Stimulated activated CD8-positive, alpha-beta memory T cell treated with anti-CD3 and anti-CD28 coated beads, Interleukin-4, amount 100 ng/mL, for 48 hours (primary cell): ENCODE measurements at places on chromosomes 2 and 18.

GRCh38 chr18:44884431-44884830 lies 203.7 kb downstream of the SETBP1 start:
- DNase-seq: no peak

GRCh38 chr2:61898810-61899209 lies 6.7 kb upstream of the COMMD1 start:
- no peak for DNase-seq

- DNase-seq: no peak
Observed at GRCh38 chr2:15700599-15701340, 109.1 kb downstream of the DDX1 start.

- no peak for DNase-seq
Observed at GRCh38 chr2:20021405-20022009, 9.0 kb upstream of the MATN3 start.

DNA sequence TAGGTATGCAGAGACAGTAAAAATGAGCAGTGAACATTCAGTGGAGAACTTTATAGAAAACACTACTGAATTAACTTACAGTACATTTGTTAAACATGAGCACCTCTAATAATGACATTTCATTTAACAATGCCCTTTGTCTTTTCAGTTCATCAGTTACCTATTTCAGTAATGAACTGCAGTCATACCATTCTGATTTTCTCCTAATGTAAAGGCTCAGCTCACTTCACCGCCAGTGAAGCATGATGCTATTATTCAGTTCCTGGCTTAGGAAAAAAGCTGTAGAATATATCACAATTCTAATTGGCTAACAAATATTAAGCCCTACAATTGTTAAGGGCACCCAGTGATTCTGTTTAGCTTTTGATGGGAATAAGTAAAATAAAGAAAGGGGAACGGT lies 37.1 kb upstream of the CCDC93 start:
- DNase-seq: no peak

DNA sequence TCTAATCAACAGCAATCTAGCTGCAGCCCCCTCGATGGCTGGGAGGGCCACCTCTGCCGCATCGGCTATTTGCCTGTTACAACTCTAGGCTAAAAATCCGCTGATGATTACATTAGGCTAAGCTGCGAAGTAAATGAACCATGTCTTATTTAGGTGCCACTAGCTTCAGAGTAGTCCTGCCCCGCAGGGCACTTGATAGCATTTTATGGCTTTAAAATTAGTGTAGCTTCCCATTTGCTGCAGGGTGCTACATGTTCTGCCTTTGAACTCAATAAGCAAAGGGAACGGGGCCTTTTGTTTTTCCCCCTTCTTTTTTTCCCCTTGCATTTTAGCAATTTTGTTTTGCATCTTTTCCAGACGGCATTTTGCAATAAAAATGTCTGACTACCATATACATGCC lies 270.2 kb downstream of the GBX2 start:
- no peak for DNase-seq

- no peak for DNase-seq
Observed at GRCh38 chr2:9394816-9395215, 28.5 kb downstream of the ITGB1BP1 start.

DNA sequence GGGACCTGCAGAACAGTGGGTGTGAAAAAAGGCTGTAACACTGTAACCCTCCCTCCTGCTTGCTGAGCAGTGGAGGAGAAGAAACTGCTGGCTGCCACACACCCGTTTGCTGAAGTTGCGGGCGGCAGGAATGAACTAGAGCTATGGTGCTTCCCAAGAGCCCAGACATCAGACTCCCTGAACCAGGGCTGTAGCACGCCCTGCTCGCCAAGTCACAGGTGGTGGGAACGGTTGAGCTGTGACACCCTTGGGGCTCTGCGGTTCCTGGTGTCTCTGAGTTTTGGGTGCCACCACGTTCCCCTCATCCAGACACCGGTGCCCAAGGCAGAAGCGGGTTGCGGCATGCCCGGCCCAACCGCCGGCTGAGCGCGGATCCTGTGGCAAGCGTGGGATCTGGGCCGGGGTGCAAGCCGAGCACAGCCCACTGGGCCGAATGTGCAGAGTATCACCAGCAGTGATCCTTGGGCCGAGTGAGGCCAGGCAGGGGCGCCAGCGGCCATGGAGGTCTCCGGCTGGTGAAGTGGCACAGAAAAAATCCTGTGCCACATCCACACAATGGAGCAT lies 15.0 kb upstream of the ADI1 start:
- DNase-seq: no peak

GRCh38 chr2:60309336-60309735 lies 244.1 kb downstream of the BCL11A start:
- no peak for DNase-seq

- no peak for DNase-seq
Observed at GRCh38 chr2:105416156-105416555, 17.3 kb upstream of the FHL2 start.

GRCh38 chr18:9594823-9595596 lies 19.3 kb downstream of the PPP4R1 start:
- no peak for DNase-seq

DNA sequence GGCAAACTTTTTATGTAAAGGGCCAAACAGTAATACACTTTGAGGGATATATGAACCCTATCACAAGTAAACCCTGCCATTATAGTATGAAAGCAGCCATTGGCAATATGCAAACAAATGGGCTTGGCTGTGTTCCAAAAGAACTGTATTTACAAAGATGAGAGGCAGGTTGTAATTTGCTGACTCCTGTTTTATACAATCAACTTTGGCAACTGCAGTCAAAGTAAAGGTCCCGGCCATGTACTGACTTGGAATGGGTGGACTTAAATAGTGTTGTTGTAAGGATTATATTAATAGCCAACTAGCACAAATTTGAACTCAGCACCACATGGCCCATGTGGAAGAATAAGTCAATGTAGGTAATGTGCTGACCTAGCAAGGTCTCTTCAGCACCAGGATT lies 223.4 kb downstream of the WDPCP start:
- no peak for DNase-seq

DNA sequence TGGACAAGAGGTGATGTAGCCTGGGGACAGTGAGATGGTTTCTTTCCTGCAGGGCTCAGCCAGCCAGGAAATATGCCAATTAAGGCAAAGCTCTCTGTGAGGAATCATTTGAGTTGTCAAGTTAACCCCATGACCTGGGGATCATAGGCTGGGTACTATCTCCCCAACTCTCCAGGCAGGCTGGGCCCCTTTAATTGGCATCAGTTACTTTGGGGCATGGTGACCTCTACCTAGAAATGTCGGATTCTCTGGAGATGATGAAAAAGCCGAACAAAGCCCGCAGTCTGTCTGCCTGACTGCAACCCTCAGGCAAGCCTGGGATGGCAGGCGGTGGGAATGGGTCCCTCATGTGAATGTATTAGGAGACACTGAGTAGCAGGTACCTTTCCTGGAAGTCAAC lies 193.5 kb upstream of the SMAD2 start:
- no peak for DNase-seq

DNA sequence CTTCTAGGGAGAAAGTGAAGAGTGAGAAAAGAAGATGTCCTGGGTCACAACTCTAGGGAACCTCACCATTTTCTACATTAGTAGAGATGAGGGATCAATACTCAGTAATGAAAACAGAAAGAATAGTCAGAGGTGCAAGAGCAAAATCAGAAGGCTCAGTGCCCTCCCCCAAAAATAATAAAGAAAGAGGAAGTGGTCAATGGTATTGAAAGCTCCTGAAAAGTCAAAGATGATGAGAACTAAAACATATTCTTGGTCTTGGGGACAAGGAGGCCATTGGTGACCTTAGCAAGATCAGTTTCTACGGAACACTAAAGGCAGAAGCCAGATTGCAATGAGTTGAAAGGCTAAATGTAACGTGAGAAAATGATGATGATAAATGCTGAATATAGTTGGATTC lies 24.5 kb upstream of the MYO1B start:
- DNase-seq: no peak

GRCh38 chr2:68516051-68516955 lies 48.9 kb downstream of the APLF start:
- no peak for DNase-seq

GRCh38 chr2:8509621-8510020 lies 172.2 kb upstream of the ID2 start:
- no peak for DNase-seq

DNA sequence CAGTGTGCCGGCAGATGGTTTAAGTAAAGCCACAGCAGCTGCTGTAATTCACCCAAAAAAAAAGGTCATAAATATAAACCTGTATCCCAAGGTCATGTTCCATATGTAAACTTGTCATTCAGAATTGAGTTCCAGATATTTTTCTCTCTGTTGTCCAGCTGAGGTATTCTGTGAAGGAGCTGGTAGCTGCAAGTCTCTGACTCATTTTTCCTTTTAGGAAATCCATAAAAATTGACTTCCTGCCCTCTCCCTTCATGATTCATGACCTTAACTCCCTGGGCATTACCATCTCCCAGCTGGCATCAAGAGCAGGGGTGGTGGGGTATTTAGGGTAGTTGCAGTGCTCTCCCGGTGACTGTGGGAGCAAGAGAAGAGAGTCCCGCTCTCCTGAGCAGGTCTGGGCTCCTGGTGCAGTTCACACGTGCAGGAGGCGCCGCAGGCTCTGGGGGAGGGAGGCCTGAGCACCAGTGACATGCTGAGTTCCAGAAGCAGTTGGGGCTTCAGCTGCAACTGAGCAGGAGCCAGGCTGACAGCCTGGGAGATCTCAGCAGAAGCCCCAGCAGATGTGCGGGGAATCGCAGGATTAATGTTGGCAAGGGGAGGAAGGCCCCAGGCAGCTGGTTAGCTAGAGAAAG lies 192.6 kb downstream of the MGAT5 start:
- no peak for DNase-seq

GRCh38 chr2:216636551-216637450 lies 3.6 kb downstream of the IGFBP2 start:
- no peak for DNase-seq

DNA sequence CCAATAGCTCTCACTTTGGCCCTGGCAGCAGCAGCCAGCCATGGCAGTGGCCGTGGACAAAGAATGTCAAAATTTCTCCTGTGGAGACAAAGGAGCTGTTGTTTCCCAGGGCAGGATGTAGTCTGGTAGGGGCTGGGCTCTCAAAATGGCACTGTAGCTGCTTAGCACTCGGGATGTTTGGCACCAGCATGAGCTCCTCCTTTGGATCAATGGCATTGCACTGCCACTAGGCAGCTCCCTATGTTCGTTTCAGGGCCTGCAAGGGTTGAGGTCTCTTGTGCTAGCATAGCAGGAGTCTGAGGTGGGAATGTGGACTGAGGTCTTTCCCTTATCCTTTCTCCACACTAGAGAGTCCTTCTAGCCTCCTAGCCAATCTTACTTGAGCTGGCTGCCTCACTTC lies 948.8 kb upstream of the FAM98A start:
- no peak for DNase-seq

DNA sequence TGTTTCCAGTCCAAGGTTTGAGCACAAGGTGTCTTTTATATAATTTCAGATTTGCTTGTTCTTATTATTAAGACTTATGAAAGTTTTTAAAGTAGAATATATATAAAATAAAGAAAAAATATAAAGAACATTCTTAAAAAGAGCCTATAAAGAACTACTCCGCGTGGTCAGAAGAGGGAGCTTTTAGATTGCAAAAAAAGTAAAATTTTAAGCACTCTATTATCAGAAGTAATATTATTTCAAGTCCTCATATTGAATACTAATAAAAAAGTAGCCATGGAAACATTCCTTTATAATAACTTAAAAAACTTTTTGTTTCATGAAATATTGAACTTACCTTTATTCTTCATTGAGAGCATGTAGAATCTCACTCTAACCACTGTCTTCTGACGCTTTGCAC lies 51.4 kb downstream of the LINC00305 start:
- DNase-seq: no peak

- no peak for DNase-seq
Observed at GRCh38 chr2:43201016-43201415, 25.4 kb downstream of the ZFP36L2 start.

DNA sequence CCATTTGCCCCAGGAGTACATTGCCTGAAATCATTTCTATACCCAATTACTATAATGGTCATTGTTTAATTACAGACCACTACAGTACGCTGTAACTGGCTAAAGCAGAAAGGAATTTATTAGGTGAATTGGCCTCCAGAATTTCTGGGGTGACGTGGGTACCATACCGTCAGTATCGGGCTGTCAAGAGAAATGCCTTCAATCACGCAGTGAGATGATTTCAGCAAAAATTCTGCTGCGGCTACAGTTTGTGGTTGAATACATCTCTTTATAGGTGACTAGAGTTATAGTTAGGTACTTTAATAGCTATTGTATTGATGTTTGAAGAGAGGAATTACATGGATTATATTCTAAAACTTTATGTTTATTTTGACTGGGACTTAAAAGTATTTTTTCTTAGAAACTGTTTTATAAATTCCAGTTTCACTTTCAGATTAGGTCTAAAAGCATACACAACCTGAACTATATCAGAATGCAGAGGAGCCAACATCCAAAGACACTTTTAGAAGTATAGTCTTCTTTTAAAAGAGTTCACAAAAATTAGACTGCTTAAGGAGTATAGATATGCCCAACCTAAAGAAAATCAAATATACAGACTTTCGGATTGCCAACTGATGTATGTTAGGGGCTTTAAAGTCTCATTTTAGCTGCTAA lies 128.4 kb downstream of the TTC27 start:
- no peak for DNase-seq

DNA sequence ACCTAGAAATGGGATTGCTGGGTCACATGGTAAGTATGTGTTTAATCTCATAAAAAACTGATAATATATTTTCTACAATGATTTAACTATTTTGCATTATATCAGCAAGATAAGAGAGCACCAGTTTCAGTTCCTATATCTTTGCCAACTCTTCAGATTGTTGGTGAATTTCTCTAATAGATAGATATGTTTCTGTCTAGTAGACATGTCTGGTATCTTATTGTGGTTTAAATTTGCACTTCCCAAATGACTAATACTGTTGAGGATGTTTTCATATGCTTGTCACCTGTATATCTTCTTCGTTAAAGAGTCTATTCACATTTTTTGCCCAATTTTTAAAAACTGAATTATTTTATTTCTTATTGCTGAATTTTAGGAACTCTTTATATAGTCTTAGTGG lies 113.8 kb upstream of the UXS1 start:
- DNase-seq: no peak

DNA sequence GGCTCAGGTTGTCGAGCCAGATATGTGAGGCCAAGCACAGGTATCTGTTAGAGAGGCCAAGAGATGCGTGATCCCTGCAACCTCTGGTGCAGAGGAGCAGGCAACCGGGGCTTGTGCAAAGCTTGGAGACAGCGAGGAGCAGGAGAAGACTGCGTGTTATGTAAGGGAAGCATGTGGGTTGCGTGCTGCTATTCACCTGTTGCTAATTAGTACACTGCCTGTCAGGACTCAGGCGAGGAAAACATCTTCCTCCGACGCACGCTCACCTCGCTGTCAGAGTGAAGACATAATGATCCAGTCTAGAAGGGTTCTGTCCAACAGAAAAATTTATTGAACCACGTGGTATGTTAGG lies 102.5 kb downstream of the HNRNPLL start:
- no peak for DNase-seq

GRCh38 chr2:196160946-196161345 lies 10.4 kb downstream of the STK17B start:
- no peak for DNase-seq

GRCh38 chr18:75135158-75135725 lies 73.7 kb downstream of the PTGR3 start:
- no peak for DNase-seq

- DNase-seq: no peak
Observed at GRCh38 chr2:234491897-234492296, 5.0 kb downstream of the ARL4C start.

GRCh38 chr18:22790545-22791309 lies 142.4 kb upstream of the RBBP8 start:
- no peak for DNase-seq

GRCh38 chr2:11430729-11431128 lies 35.2 kb downstream of the E2F6 start:
- no peak for DNase-seq

GRCh38 chr2:24429197-24430074 lies 61.6 kb upstream of the NCOA1 start:
- DNase-seq: no peak
